ENCODE measurements at places on chromosomes 5 and 9.
A peak's percentile ranks its signal among the peaks of the same experiment; 100 is the strongest.

DNA sequence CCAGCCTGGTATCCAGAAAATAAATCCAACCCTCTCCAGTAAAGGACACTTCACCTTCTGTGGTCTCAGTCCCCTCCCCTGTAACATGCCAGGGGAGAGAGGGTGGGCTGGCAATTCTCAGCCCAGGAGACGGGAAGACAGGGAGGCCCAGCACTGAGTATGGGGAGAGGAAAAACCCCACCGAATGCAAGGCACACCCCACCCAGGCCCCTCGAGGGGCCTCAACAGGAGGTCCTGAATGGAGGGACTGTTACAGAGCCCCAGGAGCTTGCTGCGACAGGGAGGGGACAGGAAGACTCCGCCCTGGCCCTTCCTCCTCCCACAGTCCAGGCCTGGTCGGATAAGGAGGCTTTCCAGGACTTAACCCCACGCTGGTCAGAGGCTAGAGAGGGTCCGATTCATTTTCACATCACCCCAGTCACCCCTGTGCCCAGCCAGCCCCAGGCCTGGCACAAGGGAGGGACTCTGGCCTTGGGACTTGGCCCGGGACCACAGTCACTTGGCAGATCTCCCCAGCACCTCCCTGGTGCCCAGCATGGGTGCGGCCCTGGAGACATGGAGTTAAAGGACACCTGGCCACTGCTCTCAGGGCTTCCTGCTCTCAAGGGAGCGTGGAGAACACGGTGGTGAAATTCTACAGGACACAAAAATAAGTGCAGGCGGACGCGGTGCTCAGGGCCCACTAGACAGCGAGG is 44.9 kb upstream of the STXBP1 start:
- peak; percentile 85 for DNase-seq

GRCh38 chr5:167939686-167940085 is 351.8 kb upstream of the WWC1 start:
- no peak for DNase-seq

- DNase-seq = no peak
Observed at GRCh38 chr9:98641695-98642094, 67.0 kb downstream of the GABBR2 start.

- no peak for DNase-seq
Observed at GRCh38 chr9:137268538-137269201, 8.9 kb upstream of the TOR4A start.

- DNase-seq = no peak
Observed at GRCh38 chr9:14846871-14847311, 63.3 kb downstream of the FREM1 start.

GRCh38 chr5:34923694-34924461 is 5.5 kb upstream of the DNAJC21 start:
- peak; percentile 51 for DNase-seq

DNA sequence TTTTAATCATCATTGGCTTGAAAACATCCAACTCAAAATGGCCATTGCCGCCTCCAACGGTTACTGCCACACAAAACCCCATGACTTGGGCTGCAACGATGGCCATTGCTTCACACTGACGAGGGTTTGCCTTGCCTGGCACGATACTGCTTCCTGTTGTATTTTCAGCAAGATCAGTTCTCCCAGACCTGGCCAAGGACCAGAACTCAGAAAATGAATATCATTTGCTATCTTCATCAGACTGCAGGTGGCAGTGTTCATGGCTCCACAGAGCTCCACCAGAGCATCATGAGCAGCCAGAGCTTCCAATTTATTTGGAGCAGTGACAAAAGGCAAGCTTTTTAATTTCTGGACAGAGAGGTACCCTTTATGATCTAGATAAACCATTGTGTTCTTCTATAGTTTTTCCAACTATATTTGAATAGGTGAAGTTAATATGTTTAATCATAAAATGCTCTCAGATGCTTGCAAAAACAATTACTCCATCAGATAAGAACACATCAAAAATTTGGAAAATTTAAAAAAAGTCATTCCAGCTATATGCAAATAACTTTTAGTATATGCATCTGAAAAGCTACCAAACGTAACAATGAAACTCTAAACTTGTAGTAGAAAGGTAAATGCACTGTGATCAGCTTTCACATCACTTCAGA is 10.4 kb downstream of the AMACR start:
- DNase-seq = peak; percentile 88

- DNase-seq = no peak
Observed at GRCh38 chr5:40801771-40802562, 3.8 kb upstream of the PRKAA1 start.

- DNase-seq = no peak
Observed at GRCh38 chr9:28050941-28051340, 477.7 kb upstream of the C9orf72 start.

DNA sequence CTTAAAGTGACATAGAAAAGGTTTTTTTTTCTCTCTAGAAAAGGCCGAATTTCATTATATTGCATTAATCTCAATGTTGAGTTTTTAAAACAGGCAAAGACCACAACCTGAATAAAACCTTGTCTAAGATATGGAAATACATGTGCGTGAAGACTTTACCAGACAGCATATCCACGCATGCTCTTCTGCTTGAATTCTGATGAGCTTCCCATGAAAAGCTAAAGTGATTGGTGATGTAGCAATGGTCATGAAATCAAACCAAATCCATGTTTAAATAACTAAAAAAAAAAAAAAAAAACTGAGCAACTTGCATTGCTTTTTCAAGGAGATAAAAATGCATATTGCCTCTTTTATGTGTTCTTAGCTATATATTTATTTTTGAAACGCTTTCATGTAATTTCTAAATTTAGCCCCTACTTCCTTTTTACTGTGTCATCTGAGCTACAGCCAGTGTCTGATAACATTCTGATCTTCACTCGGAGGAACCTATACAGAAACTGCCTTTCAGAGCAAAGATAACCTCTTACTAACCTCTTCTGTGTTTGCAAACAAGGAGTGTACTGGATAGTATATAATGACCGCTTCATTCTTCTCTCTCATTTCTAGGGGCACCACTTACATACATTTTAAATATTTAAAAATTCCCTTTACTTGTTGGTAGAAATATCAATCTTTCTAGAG is 179.1 kb upstream of the GNA14 start:
- DNase-seq = peak; percentile 51

DNA sequence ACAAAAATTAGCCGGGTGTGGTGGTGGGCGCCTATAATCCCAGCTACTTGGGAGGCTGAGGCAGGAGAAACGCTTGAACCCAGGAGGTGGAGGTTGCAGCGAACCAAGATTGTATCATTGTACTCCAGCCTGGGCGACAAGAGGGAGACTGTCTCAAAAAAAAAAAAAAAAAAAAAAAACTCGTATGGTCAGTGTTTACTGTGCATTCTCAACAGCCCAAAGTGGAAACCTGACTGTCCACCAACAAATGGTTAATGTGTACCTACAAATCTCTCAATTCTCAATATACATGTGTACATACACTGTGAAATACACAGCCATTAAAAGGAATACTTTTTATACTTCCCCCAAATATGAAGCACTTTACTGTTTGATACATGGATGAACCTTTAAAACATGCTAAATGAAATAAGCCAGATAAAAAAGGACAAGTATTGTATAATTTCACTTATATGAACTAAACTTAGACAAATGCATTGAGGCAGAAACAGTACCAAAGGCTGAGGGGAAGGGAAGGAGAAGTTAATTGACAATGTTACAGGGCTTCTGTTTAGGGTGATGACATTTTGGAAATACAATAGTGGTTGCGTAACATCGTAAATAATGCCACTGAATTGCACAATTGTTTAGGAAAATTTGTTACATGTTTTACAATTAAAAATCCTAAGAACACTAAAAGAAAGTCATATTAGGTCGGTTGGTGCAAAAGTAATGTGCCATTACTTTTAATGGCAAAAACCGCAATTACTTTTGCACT is 16.5 kb downstream of the DNAJA1 start:
- DNase-seq = no peak

- no peak for DNase-seq
Observed at GRCh38 chr5:140051950-140052349, 8.9 kb upstream of the NRG2 start.

DNA sequence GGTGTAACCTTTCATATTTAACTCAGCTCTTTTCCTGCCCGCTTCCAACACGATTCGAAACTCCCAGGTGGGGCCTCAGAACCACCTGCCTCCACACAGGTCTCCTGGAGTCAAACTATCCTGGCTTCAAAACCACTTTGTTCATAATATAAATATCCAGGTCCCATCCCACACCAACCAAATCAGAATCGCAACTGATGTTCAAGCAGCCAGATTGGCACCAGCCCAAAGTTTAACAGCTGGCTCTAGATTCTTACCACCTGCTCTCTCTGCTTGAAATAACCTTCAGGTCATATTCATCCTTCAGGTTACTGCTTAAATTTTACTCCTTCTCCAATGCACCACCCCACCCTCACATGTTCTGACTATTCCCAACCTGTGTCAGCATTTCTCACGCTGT is 231.4 kb upstream of the TRPM3 start:
- DNase-seq = no peak

DNA sequence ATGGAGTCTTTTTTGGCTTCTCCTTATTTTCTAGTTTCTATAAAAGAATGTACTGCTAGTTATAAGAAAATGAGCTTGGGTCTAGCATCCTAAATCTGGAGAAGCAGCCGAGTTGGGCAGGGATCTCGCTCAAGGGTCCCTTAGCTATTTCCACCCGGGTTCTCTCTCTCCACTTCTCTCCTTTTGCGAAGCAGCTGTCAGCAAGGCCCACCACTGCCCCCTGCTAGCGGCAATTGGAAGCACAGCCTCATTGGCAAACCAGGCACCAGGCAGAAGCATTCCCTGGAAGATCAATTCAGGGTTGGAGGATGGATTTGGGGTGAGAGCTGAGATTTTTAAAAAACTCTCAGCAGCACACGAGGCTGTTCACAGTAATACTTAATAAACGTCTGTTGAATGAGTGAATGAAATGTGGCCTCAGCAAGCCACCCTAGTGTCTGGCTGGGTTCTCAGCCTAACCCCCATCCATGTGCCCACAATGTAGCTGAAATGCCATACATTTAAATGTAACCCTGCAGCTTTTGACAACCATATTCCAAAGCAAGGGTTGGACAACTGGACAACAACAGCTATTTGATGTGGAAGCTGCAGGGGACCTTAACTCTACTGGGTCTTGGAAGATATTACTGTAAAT is 34.6 kb upstream of the TNIP1 start:
- peak; percentile 73 for DNase-seq

GRCh38 chr5:91076138-91076537 is 307.0 kb downstream of the ARRDC3 start:
- no peak for DNase-seq

- no peak for DNase-seq
Observed at GRCh38 chr5:140130949-140131733, 5.4 kb downstream of the IGIP start.

DNA sequence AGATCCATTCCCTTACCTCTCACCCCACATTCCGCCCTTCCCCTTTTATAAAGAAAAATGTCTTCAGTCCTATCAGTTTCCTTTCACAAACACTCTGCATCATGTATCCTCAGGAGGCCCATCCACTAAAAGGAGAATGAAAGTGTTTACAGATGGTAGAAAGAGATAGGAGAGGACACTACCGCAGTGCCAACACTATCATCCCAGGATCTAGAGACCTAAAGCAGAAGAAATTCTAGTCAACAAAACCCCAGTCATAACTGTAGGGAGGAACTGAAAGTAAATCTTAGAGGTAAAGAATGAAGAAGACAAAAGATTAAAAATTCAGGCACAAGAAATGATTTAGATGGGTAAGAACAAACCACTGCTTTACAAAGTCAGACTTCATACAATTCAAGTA is 114.1 kb downstream of the MLLT3 start:
- no peak for DNase-seq

DNA sequence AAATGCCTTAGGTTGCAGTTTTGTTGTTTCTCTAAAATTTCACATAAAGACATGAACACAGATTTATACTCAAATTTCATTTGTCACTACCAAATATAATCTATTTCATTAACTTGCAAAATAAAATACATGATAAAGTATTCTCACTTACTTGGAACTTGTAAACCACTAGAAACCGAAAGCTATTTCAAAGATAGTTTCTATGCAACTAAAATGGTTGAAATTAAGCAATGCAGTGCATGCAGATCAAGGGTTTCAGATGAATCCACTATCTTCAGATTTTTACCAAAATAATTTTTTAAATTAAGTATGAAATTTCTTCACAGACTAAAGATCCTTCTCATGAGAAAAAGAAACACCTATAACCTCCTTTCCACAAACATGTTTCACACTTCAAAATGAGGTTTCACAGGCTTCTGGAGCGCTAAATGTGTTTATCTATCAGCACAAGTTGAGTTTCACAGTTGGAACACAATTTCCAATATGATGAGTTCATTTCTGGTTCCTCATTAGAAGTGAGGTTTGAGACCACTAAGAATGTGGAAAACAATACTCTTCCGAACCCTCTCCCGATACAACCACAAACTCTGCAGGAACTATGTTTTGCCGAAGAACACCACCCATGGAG is 63.9 kb downstream of the EPB41L4A start:
- DNase-seq = no peak

DNA sequence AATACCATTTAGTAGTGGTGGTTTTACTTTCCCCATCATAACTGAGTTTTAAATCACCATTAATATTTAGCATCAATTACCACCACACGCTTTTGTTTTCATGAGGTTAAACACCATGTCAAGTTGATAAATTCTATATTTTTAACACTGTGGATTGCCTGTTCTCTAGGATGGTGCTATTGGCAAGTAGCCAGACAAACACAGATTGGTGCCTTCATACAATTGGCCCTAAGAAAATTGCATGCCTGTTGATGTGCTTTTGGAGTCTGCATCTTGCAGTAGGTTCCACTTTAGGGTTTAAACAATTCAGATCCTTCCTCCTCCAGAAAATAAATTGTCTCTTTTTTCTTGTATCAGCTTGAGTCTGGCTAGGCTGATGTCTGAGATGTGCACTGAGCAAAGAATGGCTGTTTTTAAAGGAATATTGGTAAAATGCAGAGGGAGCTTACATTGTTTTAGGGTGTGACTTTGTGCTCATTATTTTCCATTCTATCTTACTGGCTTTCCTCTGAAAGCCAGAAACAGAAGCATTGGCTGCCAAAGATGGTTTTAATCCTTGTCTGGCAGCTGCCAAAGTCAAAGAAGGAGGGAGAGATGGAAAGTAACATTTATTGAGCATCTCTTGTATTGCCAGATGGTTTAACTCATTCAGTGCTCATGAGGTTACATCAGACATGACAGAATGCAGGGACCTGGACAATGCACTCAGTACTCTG is 19.6 kb upstream of the MAN2A1 start:
- DNase-seq = no peak

DNA sequence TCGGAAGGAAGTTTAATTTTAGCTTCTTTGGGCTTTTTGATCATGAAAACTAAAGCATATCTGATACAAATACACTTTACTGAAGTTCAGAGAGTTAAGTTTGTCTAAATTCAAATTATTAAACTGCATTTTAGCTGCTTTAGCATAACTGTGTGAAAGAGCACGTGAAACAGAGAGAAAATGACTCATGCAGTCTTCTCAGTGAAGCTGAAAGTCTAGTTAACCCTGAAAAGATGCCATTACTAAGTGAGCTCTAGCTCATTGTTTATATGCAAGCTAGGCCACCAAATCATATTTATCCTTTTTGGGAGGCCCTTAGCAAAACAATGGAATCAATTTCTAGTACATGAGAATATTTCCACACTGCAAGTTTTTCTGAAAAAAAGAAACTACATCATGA is 27.6 kb downstream of the TPD52L3 start:
- DNase-seq = no peak
